ENCODE measurements at places on chromosomes 2 and 18.

DNA sequence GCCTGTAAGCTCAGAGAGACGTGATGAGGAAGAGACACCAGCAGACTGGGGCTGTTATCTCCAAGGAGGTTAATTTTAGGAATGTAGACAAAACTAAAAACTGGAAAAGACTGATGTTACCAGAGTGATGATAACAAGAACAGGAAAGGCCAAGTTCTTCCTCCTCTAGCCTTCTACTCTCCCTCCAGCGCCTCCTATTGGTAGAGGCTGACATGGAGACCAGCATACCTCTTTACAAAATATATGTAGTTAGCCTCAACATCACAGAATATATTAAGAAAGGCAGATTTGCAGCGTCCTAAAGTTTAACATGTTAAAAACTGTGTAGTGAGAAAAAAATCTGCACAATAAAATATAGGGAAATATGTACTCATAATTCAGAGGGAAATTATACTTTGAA lies 66.0 kb downstream of the TCF4 start:
- no peak for DNase-seq

GRCh38 chr2:144424559-144425240 lies 95.2 kb downstream of the ZEB2 start:
- no peak for DNase-seq

DNA sequence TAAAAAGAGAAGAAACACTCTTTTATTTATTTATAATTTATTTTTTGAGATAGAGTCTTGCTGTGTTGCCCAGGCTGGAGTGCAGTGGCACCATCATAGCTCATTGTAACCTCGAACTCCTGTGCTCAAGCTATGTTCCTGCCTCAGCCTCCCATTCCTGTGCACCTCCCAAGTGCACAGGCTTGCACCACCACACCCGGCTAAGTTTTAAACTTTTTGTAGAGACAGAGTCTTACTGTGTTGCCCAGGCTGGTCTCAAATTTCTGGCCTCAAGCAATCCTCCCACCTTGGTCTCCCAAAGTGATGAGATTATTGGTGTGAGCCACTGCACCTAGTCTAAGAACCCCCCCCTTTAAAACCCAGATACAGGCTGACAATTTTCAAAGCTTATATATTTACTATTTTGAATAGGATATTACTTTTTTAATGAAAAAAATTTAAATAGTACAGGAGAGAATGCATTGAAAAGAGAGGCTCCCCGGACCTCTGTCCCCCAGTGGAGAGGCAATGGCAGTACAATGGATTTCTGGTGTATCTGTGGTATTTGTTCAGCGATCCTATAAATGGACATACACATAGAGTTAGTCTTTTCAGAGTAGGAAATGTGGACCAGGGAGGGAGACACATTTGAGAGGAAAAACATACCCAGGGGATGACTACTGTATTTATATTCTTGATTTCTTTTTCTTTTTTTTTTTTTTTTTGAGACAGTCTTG lies 48.1 kb upstream of the CNOT11 start:
- DNase-seq = no peak

DNA sequence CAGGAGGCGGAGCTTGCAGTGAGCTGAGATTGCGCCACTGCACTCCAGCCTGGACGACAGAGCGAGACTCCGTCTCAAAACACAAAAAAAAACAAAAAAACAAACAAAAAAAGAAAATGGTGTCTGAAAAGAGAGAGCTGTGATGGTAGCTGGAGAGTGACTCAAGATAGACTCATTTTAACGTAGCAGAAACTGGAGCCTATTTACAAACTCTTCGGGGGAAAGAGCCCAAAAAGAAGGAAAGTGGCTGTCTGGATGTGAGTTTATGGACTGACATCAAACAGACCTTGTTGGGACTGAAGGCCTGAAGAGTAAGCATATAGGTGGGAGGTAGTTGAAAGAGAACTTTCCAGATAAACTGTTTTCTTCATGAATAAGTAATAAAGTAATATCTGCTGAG lies 51.8 kb downstream of the LIMS1 start:
- DNase-seq = no peak

GRCh38 chr18:34709750-34710441 lies at the start of gene DTNA:
TSS of gene DTNA (plus strand) at chr18:34710298. CDS start at chr18:34755977, 45,679 bp downstream.
- DNase-seq = no peak

DNA sequence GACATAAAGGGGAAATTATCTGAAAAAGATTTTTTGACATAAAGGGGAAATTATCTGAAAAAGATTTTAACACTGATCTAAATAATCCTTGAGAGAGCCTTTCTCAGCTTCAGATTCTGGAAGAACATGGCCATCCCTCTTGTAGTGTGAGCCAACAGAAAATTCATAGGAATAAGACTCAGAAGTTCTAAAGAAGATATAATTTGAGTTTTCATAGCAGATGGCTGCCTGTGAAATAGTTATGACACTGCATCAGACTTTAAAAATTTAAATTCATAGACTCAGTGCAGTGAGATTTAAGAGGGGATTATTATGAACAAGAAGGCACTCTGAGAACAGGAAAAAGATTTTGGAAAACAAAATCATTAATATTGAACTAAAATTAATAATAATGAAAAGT lies 50.6 kb downstream of the NCOA1 start:
- no peak for DNase-seq

GRCh38 chr2:61016392-61017002 lies 1.0 kb upstream of the PEX13 start:
- DNase-seq = no peak

GRCh38 chr2:1923541-1923940 lies 179.2 kb upstream of the PXDN start:
- no peak for DNase-seq

DNA sequence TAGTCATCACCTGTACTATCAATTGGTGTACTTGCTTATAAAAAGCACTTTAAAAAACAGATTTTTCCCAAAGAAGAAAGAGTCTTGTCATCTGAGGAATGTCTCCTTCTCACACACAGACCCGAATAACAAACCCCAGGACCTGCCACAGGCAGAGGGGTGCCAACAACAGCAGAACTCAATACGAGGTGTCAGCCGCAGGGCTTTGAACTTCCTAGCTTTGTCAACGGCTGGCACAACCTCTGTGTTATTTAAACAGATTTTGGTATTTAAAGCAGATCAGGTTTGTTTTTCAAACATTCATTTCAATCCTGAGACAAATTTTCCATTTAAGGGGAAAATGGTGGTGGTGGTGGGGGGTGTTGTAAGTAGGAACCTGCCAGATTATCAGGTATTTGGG lies 138.4 kb upstream of the RIOK3 start:
- DNase-seq = no peak

DNA sequence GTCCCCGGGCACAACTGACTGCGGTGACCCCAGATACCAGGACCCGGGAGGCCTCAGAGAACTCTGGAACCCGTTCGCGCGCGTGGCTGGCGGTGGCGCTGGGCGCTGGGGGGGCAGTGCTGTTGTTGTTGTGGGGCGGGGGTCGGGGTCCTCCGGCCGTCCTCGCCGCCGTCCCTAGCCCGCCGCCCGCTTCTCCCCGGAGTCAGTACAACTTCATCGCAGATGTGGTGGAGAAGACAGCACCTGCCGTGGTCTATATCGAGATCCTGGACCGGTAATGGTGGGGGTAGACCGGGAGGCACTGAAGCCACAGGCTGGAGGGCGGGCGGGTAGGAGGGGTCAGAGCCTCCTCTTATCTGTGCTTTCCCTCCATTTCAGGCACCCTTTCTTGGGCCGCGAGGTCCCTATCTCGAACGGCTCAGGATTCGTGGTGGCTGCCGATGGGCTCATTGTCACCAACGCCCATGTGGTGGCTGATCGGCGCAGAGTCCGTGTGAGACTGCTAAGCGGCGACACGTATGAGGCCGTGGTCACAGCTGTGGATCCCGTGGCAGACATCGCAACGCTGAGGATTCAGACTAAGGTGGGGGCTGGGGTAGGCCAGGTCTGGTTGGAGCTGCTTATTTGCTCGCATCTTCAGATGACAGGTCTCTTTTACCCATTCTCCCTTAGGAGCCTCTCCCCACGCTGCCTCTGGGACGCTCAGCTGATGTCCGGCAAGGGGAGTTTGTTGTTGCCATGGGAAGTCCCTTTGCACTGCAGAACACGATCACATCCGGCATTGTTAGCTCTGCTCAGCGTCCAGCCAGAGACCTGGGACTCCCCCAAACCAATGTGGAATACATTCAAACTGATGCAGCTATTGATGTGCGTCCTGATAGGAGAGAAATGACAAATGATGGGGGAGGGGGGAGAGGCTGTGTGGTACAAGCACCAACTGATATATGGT lies 780 bp downstream of the HTRA2 start:
- no peak for DNase-seq

DNA sequence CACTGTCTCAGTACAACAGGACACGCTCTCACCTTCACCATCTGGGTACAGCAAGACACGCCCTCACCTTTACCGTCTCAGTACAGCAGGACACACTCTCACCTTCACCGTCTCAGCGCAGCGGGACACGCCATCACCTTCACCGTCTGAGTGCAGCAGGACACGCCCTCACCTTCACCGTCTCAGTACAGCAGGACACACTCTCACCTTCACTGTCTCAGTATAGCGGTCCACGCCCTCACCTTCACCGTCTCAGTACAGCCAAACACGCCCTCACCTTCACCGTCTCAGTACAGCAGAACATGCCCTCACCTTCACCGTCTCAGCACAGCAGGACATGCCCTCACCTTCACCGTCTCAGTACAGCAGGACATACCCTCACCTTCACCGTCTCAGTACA lies 109.9 kb upstream of the CTDP1 start:
- no peak for DNase-seq

GRCh38 chr2:8524388-8524787 lies 157.5 kb upstream of the ID2 start:
- no peak for DNase-seq

DNA sequence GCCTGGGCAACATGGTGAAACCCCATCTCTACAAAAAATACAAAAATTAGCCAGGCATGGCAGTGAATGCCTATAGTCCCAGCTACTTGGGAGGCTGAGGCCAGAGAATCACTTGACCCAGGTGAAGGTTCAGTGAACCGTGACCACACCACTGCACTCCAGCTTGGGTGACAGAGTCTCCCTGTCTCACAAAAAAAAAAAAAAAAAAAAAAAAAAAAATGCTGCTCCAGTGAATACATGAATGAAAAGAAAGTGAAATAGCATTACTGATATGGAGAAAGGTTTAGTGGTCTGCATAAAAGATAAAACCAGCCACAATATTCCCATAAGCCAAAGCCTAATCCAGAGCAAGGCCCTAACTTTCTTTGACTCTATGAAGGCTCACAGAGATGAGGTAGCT lies 44.5 kb downstream of the METTL8 start:
- DNase-seq = no peak

GRCh38 chr18:78862395-78862794 lies 117.2 kb upstream of the SALL3 start:
- no peak for DNase-seq

- DNase-seq = no peak
Observed at GRCh38 chr2:67900826-67901225, 162.0 kb downstream of the C1D start.

GRCh38 chr2:128279009-128279408 lies 39.7 kb downstream of the HS6ST1 start:
- no peak for DNase-seq

DNA sequence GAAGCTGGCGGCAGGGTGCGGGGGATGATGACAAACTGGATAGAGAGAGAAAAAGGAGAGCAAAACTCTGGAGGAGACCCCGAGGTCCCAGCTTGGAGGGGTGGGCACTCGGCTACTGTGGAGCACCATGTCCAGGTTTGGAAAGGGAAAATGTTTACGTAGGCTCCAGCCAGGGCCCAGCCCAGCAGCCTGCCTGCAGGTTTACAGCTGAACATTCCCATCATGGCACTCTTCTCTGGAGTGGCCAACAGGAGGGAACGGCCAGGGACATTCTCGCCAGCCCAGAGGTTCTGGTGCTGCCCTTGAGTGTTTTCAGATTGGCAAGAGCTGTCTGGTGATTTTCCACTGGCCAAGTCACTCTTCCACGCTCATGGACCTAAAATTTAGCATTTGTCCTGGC lies 262.9 kb upstream of the TCF4 start:
- DNase-seq = no peak

DNA sequence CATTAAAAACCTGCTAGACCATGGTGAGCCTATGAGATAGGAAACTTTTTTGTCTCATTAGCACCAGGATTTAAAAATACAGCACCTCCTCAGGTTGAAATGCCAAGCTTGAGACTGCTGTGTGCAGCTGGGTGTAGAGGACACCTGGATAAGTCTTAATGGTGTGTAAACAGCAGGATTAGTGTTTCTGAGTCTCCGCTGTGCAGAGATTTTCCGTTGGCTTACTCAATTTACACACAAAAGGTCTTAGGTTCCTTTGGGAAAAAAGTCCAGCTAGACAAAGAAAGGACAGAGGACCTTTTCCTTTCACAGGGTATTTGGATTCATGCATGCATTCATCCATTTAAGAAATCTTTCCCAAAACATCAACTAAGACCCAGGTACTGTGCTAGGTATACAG lies 168.1 kb downstream of the NRXN1 start:
- DNase-seq = no peak

GRCh38 chr2:88698027-88698413 lies 6.5 kb downstream of the RPIA start:
- DNase-seq = no peak

GRCh38 chr2:197803033-197803444 lies 1.4 kb upstream of the PLCL1 start:
- no peak for DNase-seq

DNA sequence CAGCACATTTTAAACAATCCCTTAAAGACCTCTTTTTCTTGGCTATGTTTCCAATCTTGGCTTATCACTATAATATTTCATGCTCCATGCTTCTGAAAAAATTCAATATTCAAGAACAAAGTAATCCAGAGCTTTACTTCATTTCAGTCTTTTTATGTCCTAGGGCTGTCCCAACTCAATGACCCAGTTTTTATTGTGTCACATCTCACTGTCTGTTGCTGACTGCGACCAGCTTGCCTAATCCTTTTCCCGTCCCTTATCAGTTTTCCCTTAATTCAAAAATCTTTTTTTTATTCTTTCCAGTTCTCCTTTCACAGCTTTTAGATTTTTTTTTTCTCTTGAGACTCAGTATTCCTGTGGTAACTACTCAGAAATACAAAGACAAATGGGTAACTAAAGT lies 10.2 kb downstream of the TMEM17 start:
- DNase-seq = no peak

GRCh38 chr2:137865954-137866540 lies 98.2 kb upstream of the HNMT start:
- DNase-seq = no peak

DNA sequence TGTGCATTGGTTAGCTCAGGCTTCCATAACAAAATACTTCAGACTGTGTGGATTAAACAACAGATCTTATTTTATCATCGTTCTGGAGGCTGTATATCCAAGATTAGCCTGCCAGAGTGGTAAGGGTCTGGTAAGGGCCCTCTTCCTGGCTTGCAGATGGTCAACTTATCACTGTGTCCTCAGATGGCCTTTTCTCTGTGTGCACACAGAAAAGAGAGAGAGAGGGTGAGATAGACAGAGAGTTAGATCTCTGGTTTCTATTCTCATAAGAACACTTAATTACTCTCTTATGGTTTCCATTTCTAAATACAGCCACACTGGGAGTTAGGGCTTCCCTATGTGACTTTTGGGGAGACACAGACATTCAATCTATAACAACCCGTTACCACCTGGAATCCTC lies 1003.5 kb downstream of the TSN start:
- DNase-seq = no peak

- DNase-seq = no peak
Observed at GRCh38 chr2:168312036-168312822, 64.8 kb upstream of the STK39 start.

Measured in stimulated activated CD8-positive, alpha-beta memory T cell treated with anti-CD3 and anti-CD28 coated beads, Interleukin-7, amount 100 ng/mL, for 1 hour (primary cell).